NCI-H226 (cell line): ENCODE measurements at places on chromosomes 2 and 18.

DNA sequence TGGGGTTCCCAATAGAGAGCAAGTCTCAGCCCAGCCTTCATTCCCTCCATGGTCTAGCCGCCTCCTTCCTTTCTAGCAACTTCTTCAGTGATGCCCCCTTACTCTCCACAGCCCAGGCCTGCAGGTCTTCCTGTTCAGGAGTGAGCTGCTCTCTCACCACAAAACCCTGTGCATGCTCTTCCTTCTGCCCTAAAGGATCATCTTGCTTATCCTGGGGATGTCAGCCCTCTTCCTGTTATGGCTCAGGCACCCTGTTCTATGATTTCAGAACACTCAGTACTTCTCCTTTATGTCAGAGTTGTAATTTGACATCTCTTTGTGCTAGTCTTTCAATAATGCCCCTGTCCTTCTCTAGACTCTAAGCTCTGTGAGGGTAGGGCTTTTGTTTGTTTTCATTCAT is 19.4 kb downstream of the TMEM178A start:
- no peak for DNase-seq

DNA sequence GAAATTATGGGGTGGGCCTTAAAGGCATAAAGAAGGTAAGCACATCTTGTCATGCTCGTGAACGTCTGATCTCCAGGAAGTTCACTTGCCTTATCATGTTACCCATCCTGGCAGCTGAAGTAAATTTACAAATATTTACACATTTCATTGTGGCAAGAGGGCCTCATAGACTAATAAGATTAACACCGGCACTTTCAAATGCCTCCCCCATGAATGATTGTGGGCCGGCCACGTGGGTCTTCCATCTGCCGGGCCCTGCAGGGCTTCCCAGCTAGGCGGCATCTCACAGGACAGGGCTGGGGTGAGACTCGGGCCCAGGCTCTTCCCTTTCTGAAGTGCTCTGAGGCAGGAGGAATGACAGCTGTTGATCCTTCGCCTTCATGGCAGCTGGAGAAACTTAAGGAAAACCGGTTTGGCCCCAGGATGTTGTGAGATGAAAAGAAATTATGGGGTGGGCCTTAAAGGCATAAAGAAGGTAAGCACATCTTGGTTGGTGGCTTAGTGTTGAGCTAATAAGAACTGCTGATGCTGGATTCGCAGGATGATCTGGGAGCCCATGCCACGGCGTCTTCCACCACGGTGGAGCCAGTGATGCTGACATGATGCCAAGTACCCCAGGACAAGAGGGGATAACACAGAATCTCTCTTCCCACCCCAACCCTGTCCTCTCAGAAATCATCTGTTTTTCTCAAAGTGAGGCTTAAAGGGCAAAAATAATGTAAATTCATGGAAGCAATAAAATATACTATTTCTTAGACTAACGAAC is 176.3 kb downstream of the SEPTIN10 start:
- no peak for DNase-seq

- no peak for DNase-seq
Measured at GRCh38 chr2:174919947-174920595, 85.1 kb downstream of the CHN1 start.

GRCh38 chr2:235006986-235007385 is 55.2 kb downstream of the SH3BP4 start:
- DNase-seq: no peak

GRCh38 chr2:228086561-228086960 is 94.9 kb downstream of the SPHKAP start:
- DNase-seq: no peak

GRCh38 chr2:235537587-235537986 is 43.7 kb downstream of the AGAP1 start:
- DNase-seq: no peak

DNA sequence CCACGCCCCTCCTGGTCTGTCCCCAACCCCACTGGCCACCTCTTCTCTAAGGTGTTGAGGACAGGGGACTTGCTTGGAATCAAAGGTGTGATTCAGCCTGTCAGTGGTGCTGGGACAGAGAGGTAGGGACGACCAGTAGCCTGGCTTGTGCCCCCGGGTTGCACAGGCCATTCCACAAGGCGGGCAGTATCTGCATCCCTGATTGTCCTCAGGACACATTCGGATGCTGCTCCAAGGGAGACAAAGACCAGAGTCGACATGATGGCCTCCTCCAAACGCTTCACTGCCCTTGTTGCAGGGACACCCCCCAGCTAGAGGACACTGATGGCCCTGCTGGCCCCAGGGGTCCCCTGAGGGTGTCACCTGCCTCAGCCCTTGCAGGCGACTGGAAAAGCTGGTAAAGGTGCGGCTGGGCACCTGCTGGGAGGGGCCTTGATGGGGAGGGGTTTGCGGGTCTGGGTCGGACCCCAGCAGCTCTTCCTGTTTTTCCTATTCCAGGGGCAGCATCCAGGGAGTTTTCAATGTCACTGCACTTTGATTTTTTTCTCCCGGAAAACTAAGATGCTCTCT is 98.0 kb downstream of the PTGR3 start:
- DNase-seq: no peak

GRCh38 chr2:206833291-206833690 is 67.9 kb downstream of the FASTKD2 start:
- no peak for DNase-seq

GRCh38 chr2:88096708-88097107 is 29.1 kb downstream of the SMYD1 start:
- no peak for DNase-seq

- DNase-seq: no peak
Measured at GRCh38 chr2:439077-439476, 151.2 kb upstream of the ALKAL2 start.

DNA sequence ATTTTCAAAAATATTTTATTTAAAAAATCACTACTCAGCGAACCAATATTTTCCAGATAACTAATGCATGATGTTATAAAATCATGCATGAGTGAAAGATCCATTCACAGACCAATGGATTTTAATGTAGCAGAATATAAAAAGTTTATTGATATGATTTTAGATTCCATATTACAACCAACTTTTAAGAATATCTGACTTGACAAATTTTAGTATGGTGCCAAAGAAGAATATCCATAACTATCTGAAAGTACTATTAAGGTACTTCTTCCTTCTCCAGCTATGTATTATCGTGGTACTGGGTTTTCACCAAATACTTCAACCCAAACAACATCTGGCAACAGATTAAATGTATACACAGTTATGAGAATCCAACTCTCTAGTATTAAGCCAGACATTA is 99.9 kb upstream of the NOSTRIN start:
- DNase-seq: no peak

DNA sequence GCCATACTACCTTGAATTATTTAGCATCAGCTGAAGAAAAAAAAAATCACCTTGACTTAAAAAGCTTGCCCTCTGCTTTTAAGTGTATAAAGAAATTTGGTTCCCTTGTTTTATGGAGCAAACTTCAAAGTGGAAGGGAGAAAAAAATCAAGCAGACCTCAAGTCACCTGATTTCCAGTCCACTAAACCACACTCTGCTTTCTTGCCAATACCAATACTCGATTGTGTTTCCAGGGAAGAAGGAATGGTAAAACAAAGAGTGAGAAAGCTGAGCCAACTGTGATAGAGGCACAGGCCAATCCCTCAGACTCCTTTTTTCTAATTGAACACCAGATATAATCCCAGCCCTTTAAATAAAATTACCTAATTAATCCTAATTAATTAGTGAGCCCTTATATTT is 587.3 kb downstream of the ARHGAP15 start:
- DNase-seq: no peak

DNA sequence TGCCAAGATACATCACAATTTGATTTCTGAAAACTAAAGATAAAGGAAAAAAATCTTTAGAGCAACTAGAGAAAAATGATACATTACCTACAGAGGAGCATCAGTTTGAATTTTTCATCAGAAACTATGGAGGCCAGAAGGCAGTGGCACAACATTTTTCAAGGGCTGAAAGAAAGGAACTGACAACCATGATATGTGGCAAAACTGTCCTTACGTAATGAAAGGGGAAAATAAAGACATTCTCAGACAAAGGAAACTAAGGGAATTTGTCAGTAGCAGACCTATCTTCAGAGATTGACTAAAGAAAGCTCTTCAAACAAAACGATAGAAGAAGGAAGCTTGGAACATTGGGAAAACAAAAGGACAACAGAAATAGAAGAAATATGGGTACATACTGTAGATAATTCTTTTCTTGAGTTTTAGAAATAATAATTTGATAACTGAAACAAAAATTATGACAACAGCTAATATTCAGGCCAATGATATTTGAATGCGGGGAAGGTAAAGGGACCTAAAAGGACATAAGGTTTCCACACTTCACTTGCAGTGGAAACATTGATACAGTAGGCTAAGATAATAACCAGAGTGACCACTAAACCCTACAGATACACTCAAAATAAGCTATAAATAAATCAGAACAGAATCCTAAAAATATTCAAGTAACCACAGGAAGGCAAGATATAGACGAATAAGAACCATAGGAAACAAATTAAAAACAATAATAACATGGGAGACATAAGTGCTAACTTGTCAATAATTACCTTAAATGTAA is 70.0 kb upstream of the NPAS2 start:
- DNase-seq: no peak

- peak; percentile 12 for DNase-seq
Measured at GRCh38 chr2:182666674-182667314, 49.3 kb upstream of the DNAJC10 start.

GRCh38 chr2:148704247-148704646 is 59.7 kb downstream of the EPC2 start:
- DNase-seq: no peak

GRCh38 chr2:86000131-86000937 is 105.4 kb downstream of the POLR1A start:
- peak; percentile 22 for DNase-seq

- DNase-seq: no peak
Measured at GRCh38 chr2:240793313-240794177, 26.5 kb downstream of the KIF1A start.

GRCh38 chr18:55355223-55355622 is 232.8 kb downstream of the TCF4 start:
- no peak for DNase-seq

DNA sequence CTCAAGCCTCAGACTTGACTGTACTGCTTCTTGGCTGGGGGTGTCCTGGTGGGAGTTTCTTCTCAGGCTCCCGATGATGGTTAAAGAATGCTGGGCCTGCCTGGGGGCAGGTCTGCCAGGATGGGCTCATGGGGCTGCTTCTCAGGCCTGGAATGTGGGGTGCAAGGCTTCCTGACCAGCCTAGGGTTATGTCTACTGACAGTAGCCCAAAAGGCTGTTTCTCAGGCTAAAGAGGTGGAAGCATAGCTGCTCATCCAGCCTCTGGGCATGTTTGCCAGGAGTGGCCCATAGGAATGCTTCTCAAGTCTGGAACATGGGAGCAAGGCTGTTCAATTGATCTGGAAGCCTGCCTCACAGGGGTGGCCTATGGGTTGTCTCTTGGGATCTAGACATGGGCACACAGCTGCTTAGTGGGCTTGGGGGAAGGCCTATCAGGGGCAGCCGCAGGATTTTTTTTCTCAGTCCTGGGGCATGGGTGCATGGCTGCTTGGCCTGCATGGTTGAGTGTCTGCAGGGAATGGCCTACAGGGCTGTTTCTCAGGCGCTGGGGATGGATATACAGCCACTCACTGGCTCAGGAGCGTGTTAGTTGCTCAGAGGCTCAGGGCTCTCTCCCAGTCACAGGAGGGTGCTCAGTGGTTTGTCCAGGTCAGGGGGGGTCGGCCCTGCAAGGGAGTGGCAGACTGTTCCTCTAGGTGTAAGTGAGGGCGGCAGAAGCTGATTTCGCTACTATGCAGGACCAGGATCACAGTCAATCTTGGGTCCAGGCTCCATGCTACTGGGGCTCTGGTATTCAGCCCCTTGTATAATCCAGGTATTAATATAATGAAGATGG is 617.3 kb upstream of the REG3G start:
- DNase-seq: no peak

DNA sequence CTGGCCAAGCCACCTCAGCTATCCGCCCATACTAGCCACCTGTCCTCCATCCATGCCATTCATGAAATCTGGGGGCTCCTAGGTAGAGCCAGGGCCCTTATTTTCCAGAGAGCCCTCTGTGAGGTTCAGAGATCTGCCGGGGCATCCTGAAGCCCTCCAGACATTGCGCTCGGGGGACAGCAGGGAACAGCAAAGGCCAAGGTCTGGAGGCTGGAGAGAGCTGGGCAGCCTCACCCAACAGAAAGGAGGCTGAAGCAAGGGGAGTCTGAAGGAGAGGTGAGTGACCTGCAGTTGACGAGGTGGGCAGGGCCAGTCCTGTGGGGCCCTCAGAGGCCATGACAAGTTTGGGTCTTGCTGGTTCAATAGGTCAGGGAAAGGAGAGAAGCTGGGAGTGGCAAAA is 8.6 kb upstream of the DES start:
- DNase-seq: no peak

DNA sequence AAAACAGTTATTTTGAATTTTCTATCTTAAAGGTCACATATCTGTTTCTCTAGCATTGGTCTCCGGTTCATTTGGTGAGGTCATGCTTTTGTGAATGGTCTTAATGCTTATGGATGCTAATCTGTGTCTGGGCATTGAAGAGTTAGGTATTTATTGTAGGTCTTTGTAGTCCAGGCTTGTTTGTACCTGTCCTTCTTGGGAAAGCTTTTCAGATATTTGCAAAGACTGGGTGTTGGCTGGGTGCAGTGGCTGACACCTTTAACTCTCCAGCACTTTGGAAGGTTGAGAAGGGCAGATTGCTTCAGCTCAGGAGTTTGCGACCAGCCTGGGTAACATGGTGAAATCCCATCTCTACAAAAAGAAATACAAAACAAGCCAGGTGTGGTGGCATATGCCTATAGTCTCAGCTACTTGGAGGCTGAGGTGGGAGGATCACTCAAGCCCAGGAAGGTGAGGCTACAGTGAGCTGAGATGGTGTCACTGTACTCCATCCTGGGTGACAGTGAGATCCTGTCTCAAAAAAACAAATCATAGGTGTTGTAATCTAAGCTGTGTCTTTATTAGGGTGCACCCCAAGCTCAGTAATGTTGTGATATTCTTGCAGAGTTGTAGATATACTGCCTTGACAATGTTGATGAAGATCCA is 82.3 kb downstream of the FAM117B start:
- no peak for DNase-seq

DNA sequence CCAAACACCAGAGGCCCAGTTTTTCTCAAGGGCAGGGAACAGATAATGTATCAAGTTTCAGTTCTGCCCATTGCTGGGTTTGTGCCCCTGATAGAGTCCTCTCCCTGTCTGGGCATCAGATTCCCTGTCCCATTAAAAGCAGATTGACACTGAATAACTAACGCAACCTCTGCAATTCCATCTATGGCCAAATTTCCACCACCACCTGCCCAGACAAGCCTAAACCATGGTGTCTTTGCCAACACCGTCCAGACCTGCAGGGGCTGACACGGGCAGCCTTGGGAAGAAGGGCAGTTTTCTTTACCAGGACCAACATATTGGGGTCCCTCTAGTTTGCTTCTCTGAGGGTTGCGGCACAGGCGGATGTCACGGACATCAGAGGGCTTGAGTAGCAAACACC is 26.4 kb upstream of the PAX8 start:
- DNase-seq: no peak

DNA sequence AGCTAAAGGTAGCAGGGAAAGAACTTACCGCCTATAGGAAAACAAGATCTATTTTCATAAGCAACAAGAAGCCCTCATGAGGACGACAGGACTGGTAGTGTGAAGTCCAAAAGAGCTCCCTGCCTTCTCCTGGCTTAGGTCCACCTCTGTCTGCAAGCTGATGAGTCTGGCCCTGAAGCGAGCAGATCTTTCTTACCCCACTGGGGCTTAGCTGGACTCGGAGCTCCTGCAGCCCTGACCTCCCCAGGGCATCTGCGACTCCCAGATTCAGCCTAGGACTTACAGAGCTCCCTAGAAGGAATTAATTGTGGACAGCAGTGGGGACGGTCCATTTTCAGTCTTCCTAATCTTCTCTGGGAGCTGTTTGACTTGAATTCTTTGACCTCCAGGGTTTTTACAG is 53.7 kb downstream of the MCFD2 start:
- DNase-seq: no peak

- DNase-seq: no peak
Measured at GRCh38 chr2:129810521-129810920, 168.9 kb upstream of the RAB6C start.
